ENCODE measurements at places on chromosomes 5 and 9.

DNA sequence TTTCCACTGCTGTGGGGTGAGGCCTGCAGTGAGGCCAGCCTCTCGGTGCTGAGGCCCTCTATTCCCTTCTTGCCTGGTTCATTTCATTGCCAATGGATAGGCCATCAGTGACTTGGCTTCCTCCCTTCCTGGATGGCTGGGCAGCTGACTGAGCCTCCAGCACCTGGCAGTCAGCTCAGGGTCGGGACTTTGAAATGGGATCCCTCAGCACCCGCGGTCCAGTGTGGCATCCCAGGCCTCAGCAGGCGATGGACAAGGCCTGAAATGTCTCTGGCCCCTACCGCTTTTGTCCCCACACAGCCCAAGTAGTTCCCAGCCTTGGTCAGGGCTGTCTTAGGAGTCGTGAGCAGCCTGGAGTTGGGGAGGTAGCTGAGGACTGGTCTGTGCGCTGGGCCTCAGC, 17.2 kb downstream of the NDST1 start:
- no peak for DNase-seq

- DNase-seq = no peak
Observed at GRCh38 chr9:118532592-118532991, 828.4 kb downstream of the TLR4 start.

GRCh38 chr9:33506626-33507370, 17.3 kb upstream of the ANKRD18B start:
- no peak for DNase-seq

- DNase-seq = no peak
Observed at GRCh38 chr5:138445547-138446271, 6.9 kb downstream of the REEP2 start.

DNA sequence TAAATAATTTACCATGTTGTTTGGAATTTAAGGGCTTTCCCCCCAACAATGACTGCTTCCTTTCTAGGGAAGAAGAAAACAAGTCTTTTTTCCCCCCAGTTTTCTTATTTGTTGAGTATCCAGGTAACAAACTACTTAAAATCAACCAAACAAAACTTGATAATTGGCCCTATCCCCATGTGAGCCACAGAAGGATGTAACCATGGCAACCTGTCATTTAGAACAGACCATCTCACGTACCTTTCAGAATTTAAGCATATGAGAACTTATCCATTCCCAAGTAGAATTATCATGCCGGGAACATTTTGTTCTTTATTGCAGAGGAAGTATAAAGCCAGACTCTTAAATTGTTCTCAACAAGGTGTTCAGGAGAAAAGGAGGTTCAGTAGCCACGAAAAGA, 392.3 kb downstream of the CETN3 start:
- DNase-seq = no peak

DNA sequence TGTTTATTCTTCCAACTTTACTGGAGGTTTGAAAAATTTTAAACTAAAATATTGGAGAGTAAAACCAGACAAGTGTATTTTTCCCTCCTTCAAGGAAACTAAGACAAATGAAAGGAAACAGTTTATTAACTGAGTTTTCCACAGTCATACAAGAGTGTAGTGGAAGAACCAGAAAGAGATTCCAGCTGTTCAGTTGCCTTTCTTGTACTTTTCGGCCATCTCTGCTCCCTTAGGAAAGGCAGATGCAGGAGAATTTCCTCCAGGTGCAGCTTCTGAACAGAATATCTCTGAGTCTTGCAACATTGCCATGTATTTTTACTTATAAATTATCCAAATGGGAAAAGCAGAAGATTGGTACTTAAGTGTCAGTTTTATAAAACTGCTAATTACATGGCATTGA, 217.1 kb downstream of the MAST4 start:
- no peak for DNase-seq

DNA sequence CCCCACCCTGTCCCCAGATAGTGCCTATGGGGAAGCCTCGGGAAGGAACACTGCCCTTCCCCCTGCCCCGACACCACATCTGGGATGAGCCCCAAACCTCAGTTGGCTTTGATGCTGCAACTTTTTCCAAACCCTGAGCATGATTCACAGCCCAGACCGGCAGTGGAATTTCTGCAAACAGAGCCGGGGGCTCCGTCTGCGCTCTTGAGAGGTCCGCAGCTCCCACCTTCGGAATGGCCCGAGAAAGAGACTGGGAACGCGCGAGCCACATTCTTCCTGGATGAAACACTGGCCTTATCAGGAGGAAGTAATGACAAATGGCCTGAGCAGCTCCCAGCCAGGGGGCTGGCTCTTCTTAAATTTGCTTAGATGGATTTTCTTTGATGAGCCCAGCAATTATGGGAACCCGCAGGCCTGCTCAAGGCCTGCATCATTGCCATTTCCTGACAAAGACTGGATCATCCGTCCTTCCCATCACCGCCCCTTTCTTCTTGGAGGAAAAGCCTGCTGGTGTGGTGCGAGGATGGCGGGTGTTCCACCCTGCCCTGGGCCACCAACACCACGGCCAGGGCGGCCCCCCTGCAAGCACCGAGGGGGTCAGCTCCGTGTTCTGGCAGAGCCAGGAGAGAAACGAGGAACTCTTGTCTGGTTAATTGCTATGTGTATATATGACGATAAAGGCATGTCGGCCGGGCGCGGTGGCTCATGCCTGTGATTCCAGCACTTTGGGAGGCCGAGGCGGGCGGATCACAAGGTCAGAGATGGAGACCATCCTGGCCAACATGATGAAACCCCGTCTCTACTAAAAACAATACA, 38.8 kb upstream of the COL5A1 start:
- no peak for DNase-seq

- no peak for DNase-seq
Observed at GRCh38 chr9:33017283-33018041, 7.6 kb upstream of the DNAJA1 start.

- DNase-seq = no peak
Observed at GRCh38 chr5:54700986-54701578, 183.5 kb downstream of the SNX18 start.

- DNase-seq = no peak
Observed at GRCh38 chr5:105331558-105331957, 1769.0 kb upstream of the NUDT12 start.

GRCh38 chr5:133410335-133410828, 202.0 kb downstream of the FSTL4 start:
- no peak for DNase-seq

DNA sequence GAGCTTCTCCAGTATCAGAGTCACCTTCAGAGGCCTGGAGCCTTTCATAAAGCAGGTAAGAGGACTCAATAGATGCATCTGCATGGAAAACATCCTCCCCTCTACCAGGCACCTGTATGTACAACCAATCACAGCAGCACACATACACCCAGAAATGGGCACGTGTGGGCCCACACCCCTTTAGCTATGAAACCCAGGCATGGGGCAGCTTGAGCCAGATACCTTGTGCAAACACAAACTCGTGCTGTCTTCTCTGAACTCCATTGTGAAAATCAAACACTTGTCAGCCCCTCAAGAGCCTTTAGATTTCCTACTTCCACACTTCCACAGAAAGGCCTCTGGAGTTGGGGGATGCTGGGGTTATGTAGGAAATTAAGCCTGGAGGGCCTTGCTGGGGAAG, 1.1 kb upstream of the CSF2 start:
- no peak for DNase-seq

DNA sequence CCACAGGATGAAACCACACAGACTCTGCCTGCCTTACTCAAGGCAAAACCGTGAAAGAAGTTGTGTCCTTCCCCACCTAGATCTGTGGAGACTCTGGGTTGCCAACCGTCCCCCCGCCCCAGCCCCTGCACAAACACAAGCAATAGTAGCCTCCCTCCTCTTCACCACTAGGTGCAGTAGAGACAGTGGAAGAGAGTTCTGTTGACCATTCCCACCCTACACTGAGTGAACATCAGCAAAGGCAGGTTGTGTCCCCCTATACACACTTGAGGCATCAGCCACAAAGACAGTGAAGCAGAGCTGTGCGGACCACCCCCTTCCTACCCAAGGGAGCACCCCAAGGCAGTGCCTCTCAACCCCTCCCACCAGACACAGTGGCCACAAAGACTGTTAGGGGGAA, 223.7 kb upstream of the NFIL3 start:
- no peak for DNase-seq

- no peak for DNase-seq
Observed at GRCh38 chr9:129725795-129726251, 27.0 kb downstream of the PTGES start.

DNA sequence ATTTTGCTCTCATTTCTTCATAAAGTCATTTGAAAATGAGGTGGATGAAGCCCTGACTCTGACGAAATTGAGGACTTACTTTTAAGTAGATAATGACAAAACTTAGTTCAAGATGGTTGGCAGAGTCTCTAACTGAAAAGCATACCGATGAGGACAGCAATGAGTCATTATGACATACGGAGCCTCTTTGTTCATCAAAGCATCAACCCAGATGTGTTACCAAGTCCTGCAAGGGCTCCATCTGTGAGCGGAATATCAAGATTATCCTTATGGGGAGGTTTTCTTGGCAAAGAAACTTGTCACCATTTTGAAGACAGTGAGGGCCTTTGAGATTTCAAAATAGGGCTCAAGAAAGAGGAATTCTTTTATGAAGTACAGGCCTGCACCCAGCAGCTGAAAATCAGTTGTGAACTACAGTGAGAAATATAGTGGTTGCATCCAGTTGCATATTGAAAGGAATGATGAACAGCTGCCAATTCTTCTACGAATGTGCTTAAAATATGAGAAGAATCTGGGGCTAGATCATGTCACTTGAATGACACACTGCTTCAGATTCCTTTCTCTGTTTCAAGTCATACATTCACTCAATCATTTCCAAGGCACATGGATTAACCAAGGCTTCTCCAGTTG, 86.6 kb upstream of the SLC24A2 start:
- DNase-seq = no peak

DNA sequence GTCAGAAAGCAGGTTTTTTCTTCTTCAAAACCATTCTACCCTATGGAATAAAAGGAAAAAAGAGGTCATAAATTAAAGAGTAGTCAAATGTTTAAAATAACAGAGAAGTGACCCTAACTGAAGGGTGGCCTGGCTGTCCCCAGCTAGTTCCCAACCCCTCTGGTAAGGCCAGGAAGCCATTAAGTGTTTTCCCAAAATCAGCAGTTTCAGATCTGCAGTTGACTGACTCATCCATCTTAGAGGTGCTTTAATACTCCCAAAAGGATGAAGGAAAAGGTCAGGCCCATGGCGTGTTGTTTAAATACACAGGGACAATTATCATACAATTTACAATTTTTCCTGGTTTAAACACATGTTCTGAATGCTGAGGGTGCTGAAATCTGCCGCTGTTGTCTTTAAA, 47.9 kb upstream of the TBC1D9B start:
- DNase-seq = no peak

- no peak for DNase-seq
Observed at GRCh38 chr5:90843443-90843842, 284.8 kb downstream of the ADGRV1 start.

DNA sequence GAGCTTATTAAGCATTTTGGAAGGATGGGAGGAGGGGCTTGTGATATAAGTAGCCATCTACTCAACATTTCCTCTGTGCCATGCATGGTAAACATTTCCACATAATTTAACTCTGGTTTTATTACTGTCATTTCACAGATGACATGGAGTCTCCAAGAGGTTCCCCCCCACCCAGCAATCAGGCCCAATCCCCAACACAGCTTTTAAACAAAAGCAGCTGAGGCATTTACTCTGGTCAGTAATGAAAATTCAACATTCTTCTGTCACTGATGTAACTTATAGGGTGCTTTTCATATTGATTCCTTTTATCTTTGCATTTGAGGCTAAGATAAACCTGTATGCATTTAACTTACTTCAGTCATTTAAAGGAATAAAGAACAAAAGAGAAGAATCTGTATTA, 128.1 kb downstream of the COL23A1 start:
- no peak for DNase-seq

DNA sequence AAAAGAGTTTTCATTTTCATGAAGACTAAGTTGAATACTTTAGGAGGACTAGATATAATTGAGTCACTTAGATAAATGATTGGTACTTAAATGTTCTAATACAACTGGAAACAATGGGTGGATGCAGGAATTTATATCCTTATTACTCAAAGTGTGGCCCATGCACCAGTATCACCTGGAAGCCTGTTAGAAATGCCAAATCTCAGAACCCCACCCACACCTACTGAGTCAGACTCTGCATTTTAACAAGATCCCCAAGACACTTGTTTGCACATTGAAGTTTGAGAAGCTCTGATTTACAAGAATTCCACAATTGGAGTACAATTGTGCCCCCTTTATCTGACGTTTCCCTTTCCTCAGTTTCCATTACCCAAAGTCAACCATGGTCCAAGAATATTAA, 239.0 kb downstream of the AUH start:
- no peak for DNase-seq

- DNase-seq = no peak
Observed at GRCh38 chr5:63916786-63917185, 45.5 kb downstream of the HTR1A start.

GRCh38 chr9:75878488-75878860, 12.0 kb upstream of the PCSK5 start:
- no peak for DNase-seq

GRCh38 chr9:126563556-126563955, 50.2 kb upstream of the LMX1B start:
- DNase-seq = no peak

DNA sequence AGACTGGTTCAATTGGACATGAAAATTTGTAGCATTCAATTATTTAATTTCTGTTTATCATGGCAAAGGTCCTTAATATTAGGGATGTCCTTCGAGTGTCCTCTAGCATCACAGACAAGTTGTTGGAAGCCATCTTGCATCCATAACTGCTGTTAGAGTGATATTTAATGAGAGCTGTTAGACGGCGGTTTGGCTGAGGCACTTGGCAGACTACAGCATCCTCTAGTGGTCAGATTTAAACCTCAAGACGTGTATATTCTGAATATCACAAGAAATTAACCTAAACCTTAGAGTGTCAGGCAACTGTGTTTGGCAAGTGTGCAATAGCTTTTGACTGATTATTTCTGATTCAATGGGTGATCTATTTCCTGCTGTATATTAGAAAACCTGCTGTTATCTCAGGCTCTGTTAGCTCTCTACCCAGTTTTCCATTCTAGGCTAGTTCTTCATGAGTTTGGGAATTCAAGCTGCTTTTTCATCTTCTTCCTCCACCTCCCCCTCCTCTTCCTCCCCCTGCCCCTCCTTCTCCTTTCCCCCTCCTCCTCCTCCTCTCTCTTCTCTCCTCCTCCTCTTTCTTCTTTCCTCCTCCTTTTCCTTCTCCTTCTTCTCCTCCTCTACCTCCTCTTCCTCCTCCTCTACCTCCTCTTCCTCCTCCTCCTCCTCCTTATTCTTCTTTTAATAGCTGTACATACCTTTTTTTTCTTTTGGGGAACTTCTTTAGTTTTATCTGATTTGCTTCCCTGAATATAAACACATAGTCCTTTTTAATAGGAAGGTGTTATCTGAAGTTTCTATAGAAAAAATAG, 8.6 kb downstream of the SPINK1 start:
- DNase-seq = peak; percentile 33

- no peak for DNase-seq
Observed at GRCh38 chr5:159905496-159905895, 10.8 kb upstream of the ADRA1B start.
